AG09309 (cell line): ENCODE measurements at places on chromosomes 4 and X.

DNA sequence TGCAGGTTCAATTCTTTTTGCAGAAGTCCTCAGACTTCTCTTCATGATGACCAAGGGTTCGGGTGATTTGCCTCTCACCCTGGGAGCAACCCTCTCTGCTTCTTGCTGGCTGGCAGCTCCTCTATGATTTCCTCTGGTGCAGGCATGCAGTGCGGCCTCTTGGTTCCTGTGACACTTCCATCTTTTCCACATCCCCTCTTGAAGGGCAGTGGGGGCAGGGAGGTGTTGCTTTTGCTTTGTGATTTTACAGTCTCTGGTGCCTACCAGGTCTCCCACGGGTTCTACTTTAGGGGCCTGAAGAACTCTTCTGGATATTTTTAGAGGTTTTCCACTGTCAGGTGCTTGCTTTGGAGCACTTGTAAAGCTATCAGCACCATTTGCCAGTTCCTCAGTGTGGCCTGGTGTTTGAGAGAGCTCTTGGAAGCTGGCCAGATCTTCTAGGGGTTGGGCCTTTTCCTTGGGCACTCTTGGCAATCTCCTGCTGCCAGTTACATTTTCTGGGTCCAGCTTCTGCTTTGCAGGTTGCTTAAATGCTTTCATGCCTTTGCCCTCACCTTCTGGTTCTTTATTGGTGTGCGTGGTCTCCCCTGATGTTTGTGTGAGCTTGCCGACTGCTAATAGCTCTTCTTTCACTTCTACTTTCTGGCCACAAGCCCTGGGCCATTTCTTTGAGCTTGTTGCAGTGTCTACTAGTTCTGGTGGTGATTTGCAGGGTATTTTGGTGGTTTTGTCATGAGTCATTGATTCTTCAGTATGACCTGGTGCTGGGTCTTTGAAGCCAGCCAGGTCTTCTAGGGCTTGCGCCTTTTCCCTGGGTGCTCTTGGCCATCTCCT is 11.5 kb upstream of the CHST7 start:
- DNase-seq: no peak

- no peak for DNase-seq
Measured at GRCh38 chr4:101253121-101253520, 94.2 kb downstream of the PPP3CA start.

DNA sequence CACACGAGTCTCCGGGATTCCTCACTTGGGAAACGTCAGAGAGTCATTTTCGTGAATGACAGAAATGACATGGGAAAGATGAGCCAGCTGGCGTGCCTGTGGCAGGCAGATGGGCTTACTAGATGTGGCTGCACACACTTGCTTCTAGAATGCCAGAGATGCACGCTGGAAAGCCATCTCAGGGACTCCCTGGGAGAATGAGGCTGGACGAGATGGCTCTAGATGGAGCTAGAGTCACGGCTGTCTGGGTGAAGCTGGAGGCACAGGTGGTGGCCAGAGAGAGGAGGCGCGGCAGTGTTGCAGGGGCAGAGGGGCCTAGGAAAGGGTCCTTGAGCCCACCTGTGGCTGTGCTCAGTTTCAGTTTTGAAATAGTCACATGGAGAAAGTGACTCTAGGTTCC is 26.0 kb downstream of the TKTL1 start:
- DNase-seq: no peak

GRCh38 chr4:46946919-46947536 is 38.0 kb upstream of the COX7B2 start:
- DNase-seq: no peak

- peak; percentile 74 for DNase-seq
Measured at GRCh38 chr4:3044870-3045819, 29.2 kb downstream of the HTT-AS start.

DNA sequence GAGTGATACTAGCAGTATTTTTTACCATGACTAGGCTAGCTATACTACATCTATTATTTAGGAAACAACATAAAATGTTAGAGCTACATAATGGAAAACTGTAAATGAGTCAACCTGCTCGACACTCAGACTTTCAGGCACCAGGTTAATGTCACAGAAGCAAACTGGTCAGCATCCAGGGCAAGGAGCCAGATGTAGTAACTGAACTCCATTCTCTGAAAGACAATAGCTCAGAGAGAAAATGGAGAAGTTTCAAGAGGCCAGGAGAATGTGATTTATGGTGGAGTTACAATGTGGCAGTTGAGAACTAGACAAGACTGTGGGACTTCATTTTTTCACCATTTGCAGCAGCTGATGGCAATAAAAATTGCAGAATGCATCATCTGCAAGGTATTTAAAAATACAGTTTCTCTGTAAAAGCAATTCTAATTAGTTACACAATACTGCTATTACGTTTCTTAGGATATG is 342.7 kb upstream of the PABPC4L start:
- peak; percentile 14 for DNase-seq

- DNase-seq: no peak
Measured at GRCh38 chr4:134634301-134634700, 432.7 kb upstream of the PABPC4L start.

DNA sequence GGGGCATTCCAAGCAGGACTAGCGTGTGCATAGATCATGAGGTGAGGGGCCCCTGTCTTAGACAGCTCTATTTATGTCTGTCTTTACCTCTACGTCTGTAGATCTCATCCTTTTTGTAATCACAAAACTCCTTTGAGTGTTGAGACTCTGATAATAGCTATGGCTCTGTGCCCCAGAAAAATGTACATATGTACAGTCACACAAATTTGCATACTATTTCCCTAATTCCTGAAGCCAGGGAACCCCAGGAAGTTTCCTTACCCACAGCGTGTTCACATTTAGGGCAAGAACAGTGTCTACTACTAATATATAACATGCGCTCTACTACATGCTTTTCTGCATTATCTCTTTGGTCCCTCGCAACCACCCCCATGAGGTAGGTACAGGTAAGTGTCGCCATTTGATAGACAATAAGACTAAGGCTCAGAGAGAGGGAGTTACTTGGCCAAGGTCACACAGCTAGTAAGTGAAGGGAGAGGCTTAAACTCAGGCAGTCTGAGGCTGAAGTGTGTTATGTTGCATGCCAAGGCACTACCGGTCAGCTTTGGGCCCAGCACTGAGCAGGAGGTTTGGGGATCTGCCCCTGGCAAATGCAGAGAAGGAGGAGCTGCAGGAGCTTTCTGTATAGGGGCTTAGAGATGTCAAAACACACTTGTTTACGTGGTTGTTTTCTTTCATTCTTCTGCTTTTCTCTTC is 21.0 kb upstream of the CITED1 start:
- DNase-seq: no peak

DNA sequence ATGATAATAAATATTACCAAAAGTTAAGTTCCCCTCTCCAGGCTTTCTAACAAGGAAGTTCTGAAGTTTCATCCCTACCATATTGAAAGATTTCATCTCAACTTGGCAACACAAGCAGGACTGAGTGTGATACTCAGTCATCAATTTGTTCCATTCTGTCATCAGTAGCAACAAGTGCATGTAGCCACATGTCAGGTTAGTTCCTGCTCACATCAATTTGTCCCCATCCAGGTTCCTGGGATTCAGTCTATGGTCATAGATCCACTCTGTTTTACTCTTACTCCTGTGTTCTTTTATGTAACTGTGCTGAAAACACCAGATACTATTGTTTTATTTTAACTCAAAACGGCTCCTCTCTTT is 22.2 kb downstream of the SMPX start:
- DNase-seq: no peak

DNA sequence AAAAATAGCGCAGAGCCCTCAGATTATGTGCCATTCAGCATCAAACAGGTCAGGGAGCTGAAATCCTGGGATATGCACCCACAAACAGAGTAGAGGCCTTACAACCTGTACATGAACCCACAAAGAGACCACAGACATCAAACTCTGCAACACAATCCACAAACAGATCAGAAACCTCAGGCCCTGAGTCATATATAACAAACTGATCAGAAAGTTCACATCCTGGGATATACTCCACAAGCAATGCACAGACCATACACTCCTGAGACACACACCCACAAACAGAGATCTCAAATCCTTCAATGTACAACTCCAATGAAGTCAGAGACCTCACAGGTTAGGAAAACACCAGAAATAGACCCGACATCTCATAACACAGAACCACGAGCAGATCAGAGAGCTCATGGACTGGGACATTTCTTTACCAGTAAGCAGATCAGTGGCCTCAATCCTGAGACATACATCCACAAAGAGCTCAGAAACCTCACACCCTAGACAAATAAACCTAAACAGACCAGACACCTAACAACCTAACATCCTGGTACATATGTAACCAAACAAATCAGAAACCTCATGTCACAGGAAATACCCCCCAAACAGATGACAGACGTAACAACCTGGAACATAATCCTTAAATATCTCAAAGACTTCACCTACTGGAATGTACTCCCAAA is 24.2 kb downstream of the SUV39H1 start:
- no peak for DNase-seq

- DNase-seq: no peak
Measured at GRCh38 chr4:62414563-62414962, 1214.4 kb downstream of the ADGRL3 start.

- no peak for DNase-seq
Measured at GRCh38 chrX:109344678-109345077, 137.2 kb downstream of the GUCY2F start.

DNA sequence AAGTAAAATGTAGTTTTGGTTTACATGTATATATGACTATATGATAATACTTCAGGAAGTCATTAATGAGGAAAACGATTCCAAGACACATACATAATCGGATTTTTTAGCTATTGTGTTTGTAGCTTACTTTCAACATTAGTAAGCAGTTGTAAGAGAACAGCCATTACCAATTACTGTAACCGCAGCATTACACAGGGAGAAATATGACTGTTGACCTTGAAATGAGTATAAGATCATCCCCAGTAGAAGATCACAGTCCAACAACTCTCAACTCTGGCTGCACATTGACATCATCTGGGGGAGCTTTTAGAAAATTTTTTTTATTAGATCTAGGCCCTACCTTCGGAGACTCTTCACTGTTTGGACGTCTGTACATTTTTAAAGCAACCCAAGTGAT is 762.0 kb upstream of the MAGEB2 start:
- no peak for DNase-seq

- DNase-seq: no peak
Measured at GRCh38 chr4:55336138-55337034, 9.7 kb upstream of the SRD5A3 start.
